ENCODE measurements at places on chromosomes 4 and X.

GRCh38 chr4:77036206-77036605 is 39.6 kb downstream of the CCNI start:
- DNase-seq = no peak

GRCh38 chr4:121794505-121795188 is 6.5 kb upstream of the EXOSC9 start:
- no peak for DNase-seq

DNA sequence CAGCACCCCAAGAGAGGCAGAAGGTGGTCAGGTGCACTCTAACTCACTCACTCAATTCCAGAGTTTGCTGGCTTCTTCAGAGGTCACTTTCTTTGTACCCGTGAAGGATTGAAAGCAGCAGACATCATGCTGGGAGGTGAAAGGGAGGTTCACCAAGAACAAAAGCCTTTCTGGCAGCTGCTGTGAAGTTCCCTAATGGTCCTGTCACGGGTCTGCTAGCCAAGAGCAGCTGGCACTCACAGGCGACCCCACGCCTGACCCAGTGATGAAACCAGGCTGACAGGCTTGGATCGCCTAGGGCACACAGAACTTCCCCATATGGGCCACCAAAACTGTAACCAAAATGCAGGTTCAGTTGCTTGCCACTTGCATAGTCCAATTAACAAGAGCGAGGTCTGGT is 11.8 kb downstream of the NUDT11 start:
- DNase-seq = no peak

GRCh38 chr4:8393593-8394038 is 46.9 kb downstream of the ACOX3 start:
- DNase-seq = no peak

DNA sequence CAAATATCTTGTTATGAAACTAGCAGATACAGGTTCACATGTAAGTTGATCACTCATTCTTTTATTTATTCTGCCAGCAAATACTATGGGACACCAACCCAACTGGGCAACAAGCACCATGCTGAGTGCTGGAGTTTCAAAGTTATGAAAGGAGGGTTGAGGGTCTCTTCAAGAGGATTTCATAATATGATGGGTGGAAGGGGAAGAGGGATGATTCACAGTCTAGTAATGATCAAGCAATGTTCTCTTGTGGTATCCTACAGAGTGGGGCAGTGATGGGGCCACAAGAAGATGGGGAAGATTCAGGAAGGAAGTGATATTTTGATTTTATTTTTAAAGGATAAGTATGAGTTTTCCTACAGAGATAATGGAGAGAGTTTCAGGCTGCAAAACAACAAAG is 46.2 kb upstream of the TXK start:
- DNase-seq = no peak

DNA sequence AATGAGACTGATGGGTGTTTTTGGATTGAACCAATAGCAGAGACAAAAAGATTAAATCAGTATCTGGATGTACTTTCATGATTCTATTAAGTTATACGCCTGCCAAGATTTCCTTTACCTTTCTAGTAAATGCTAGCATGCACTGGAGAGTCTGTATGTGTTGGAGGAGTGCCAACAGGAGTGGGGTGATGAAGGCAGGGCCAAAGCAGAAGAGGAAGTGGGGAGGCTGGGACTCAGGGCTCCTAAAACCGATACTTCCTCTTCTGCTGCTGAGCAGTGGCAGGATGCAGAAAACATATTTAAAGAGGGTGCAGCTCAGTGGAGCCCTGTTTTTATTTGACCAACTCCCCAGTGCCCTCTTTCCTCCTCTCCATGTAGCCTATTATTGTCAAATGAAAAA is 5.6 kb downstream of the CYSLTR1 start:
- peak; percentile 48 for DNase-seq

DNA sequence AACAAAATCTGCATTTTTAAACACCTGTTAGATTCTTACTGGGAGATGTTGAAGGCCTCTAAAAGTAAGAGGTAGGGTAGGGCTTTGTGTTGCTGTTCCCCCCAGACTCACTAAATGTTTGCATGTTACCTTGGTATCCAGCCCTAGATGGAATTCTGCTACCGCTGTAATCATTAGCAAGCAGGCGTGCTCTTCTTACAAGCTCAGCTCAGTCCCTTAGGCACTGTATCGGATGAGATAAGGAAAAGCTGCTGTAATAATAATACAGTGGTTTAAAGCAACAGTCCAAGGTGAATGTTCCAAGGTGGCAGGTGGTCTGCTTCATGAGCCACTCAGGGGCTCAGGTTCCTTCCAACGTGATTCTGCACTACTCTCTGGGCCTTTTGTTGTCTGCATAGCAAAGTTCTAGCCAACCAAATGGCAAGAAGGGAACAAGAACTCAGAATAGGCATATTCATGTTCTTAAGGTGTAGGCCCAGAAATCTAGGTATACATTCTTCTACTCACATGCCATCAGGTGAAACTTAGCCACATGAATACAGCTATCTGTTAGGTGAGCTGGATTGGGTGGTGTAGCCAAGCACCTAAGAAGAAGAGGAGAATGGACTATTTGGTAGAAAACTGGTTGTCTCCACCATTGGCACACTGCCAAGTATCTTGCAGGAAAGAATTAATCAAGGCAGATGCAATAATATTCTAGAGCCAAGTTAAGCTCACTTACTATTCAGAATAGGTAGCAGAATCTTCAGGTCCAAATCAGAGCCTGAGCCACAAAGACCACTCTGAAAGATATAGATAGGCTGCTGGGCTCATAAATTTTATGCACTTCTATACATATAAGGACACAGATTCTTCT is 46.0 kb downstream of the COQ2 start:
- DNase-seq = no peak
